ENCODE measurements at places on chromosomes 6 and 20.

DNA sequence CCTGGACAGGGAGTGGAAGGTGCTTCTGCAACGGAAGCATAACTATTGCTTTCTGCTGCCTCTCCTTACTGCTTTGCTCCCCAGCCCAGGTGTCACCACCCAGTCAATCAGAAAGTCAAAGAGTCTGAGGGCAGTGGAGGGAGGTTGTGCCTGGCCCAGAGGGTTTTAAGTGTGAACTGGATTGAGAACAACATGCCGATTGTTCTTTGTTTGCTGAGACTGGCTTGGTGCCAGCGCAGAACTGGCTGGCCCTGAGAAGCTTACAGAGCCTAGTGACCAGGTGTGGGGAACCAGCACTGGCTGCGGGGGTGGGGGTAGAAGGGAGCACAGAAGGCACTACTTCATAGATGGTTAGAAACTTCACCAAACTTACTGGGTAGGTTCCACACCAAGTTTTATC is 31.1 kb upstream of the ENPP4 start:
- DNase-seq = no peak

GRCh38 chr20:54123587-54124180 is 50.1 kb downstream of the CYP24A1 start:
- DNase-seq = peak; percentile 95

DNA sequence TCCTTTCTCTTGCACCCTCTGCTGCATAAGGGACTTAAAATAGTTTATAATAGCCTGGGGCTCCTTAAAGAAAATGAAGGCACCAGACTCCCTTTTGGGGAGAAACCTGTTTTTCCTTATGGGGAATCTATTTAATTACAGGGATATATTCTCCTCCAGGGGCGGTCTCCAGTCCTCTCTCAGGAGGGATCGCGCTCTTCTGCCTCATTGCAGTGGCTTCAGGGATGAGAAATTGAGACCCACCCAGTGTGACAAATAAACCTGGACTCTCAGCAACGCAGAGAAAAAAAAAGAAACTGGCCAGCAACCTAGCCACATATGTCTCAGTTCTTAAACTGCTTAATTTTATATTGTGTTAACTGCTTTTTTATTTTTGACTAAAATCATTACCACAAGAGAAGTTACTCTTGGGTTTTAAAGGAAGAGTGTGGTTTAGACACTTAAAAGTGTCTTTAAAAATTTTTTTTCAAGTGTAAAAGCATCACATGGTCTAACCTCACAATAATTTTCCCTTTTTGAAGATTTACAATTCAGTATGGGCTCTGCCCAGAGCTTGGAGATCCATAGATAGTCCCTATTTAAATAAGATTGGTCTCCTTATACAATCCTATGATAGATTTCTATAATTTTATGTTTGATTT is 11.7 kb upstream of the GOPC start:
- peak; percentile 4 for DNase-seq

DNA sequence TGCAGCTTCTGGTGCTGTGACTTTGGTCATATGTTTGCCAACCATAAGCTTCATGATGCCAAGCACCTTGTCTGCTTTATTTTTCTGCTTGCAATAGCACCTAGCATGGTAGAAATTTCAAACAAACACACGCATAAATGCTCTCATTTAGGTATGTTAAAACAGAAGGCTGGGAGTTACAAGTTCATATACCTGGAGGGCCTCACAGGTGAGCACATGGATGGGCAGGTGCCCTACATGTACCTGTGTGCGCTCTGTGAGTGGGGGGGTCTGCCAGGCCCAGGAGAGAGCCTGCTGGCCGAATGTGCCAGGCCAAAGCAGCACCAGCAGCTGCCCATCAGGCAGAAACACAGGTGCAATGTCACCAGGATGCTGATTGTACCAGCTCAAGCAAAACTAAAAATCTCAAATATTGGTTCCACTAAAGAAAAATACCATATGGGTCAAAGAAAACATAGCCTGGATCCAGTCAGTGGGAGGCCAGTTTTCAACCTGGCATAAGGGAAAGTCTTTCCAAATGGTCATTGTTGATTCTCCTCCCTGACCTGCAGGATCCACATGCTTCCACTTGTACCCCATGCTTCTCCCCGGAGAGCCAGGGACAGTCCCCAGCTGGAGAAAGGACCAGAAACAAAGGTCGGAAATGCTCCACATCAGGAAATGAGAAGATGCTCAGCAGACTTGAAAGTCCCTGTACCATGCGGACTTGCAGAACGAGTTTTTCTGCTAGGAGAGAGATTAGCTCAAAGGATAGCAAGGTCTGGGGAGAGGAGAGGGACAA is 7.2 kb upstream of the PFDN4 start:
- DNase-seq = no peak

DNA sequence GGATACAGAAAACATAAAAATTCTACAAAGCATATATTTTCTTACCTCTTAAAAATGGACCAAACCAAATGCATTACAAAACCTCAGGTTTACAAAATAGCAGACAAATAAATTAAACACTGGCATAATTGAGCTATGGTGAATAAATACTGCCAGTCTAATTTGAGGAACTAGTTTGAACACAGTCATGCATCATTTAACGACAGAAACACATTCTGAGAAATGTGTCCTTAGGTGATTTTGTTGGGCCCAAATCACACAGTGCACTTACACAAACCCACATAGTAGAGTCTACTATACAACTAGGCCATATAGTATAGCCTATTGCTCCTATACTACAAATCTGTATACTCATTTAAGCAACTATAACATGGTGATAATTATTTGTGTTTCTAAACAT is 215.6 kb downstream of the FOXC1 start:
- no peak for DNase-seq

GRCh38 chr20:4009309-4009708 is 6.0 kb downstream of the RNF24 start:
- no peak for DNase-seq
